Uterine smooth muscle cell (primary cell): ENCODE measurements at places on chromosomes 1 and 21. TPM values are rescaled to one million over a fixed set of nuclear protein-coding genes. Genes with fewer than 3 reads are reported as not detected.

RGS4 gene
- 265 and 486 TPM in 2 replicates for total RNA-seq

KCNJ15 gene
- total RNA-seq = 0.75 and 1.2 TPM in 2 replicates

TAL1 gene
- 0.11 TPM in 1 of 2 replicates, not detected in the other for total RNA-seq

KANK4 gene
- under 0.01 TPM in 1 of 2 replicates, not detected in the other for total RNA-seq

HCRTR1 gene
- not detected in 2 replicates for total RNA-seq
